ENCODE measurements at places on chromosomes 3 and 15.

- no peak for DNase-seq
Measured at GRCh38 chr15:62938825-62939224, 103.7 kb upstream of the TPM1 start.

- DNase-seq: no peak
Measured at GRCh38 chr15:42157381-42157780, 945 bp upstream of the PLA2G4F start.

DNA sequence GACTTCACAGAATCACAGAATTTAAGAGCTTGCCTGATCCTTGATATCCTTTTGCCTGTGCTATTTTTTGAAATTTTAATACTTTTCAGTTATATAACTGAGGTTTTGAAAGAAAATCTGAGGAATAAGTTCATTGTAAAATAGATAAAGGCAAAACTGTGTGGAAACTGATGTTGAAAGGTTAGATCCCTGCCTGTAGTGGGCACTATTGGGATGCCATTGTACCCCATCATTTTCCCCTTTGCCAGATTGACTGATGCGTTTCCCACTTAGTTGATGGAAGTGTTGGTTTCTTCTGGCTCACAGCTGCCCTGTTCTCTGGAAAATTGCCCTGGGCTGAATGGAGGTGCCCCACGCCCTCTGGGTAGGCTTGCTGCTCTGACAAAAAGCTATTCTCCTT, 387.9 kb downstream of the RBMS3 start:
- DNase-seq: no peak

DNA sequence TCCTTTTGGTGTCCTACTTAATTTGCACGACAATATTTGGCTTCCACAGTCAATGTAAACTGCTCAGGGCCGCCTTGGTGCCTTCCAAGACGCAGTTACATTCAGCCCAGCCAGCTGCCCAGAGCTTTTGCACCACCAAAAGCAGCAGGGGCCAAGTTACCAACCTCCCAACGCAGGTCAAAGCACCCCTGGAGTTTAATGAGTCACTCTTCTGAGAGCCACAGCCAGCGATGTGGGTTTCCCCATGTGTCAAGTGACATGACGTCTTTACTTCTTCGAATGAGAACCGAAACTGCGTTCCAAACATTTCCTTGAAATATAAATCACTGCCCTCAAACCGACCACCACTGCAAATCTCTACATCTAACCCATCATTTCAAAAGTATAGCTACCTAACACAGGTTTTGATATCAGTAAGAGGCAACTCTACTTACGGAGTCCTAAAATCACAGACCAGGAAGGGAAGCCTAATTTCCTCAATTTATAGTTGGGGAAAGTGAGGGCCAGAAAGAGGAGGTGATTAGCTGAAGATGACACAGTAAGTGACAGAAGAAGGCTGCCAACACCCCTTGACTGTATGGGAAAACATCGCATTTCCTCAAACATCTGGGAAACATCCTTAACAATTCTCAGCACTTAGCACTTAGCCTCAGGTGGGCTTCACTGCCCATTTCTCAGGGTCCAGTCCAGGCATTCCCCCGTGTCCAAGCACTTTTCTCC, 24.5 kb downstream of the MB21D2 start:
- peak; percentile 77 for DNase-seq

GRCh38 chr15:66474135-66474534, 23.4 kb downstream of the SNAPC5 start:
- no peak for DNase-seq

DNA sequence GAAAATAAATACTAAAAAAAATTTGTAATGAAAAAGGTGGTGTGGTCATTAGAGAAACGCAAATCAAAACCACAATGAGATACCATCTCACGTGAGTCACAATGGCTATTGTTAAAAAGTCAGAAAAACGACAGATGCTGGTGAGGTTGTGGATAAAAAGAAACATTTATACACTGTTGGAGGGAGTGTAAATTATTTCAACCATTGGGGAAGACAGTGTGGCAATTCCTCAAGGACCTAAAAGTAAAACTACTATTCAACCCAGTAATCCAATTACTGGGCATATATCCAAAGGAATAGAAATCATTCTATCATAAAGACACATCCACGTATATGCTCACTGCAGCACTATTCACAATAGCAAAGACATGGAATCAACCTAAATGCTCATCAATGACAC, 120.3 kb downstream of the MYO9A start:
- DNase-seq: no peak

Data from CD4-positive, alpha-beta T cell (primary cell).